ENCODE measurements at places on chromosomes 1 and 21.

DNA sequence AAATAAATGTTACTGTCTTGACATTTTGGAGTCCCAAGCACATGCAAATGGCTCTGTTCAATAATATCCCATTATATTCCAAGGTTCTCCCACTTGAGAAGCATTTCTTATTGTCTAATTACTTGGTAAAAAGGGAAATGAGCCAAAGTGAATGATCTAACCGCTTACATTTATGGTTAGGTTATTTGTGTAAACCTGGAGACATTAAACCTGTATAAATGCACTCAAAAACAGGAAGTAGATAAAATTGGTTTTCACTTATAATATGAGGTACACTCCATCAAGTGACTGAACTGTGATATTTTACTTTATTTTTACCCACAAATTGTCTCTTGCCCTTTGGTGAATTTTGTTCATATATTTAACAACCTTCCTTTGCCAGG is 26.8 kb downstream of the KIF1B start:
- DNase-seq, result no peak

DNA sequence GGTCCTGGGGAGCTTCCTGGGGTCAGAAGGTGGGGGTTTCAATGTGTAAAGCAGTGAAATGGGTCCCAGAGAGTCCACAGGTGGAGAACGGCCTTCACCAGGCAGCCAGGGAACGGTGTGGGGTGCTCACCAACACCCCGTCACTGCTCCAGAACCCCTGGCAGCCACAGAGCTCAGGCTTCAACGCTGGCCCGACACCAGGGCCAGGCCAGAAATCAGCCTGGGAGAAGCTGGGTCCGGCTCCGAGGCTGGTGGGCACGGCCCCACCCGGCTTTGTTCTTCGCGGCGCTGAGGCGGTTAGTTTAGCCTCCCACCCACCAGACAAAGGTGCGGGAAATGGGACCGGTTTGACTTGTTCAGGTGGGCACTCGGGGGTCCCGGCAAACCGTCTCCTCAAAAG is 24.8 kb upstream of the C1orf159 start:
- no peak for DNase-seq

- DNase-seq, result no peak
These were observed 382.3 kb upstream of the ADGRL4 start for GRCh38 chr1:79388694-79389361.

- no peak for DNase-seq
These were observed 150.6 kb upstream of the PLD5 start for GRCh38 chr1:242674951-242675645.

GRCh38 chr1:94334764-94335163 is 83.4 kb upstream of the ABCD3 start:
- DNase-seq, result no peak

GRCh38 chr1:228206582-228207351 is 1.1 kb upstream of the OBSCN start:
- no peak for DNase-seq

DNA sequence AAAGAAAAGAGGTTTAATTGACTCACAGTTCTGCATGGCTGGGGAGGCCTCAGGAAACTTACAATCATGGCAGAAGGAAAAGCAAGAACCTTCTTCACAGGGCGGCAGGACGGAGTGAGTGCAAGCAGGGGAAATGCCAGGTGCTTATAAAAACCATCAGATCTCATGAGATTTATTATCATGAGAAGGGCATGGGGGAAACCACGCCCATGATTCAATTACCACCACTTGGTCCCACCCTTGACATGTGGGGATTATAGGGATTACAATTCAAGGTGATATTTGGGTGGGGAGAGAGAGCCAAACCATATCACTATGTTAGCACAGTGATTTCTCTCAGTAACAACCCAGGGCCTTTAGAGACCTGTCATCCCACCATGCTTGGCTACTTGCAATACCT is 39.9 kb downstream of the LRRN2 start:
- no peak for DNase-seq

DNA sequence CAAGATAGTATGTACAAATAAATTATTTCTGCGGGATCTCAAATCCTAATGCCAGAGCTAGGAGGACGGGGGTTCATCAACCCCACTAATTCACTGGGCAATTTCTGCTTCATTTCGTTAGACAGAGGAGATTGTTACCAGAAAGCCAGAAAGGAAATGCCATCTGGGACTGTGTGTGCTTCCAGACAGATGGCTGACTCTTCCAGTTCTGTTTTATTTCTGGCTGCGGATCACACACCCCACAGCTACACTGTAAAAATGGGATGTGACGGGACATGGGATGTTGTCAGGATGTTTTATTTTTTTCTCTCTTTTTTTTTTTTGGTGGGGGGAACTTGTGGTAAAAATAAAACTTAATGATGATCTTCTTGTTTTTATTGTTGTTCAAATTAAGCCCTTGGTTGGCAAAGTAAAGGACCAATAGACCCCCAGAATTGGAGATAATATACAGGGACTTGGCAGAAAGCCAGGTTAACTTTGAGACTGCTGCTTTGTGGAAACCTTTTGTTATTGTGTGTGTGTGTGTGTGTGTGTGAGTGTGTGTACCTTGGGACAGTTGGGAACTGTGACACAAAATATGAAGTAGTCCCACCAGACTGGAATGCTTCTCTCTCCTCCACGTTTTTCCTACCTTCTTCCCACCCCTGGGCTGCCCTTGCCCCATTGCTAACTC is 114.5 kb downstream of the NUF2 start:
- DNase-seq, result no peak

All from NCI-H226 (cell line).